ENCODE measurements at places on chromosomes 5 and 9.

DNA sequence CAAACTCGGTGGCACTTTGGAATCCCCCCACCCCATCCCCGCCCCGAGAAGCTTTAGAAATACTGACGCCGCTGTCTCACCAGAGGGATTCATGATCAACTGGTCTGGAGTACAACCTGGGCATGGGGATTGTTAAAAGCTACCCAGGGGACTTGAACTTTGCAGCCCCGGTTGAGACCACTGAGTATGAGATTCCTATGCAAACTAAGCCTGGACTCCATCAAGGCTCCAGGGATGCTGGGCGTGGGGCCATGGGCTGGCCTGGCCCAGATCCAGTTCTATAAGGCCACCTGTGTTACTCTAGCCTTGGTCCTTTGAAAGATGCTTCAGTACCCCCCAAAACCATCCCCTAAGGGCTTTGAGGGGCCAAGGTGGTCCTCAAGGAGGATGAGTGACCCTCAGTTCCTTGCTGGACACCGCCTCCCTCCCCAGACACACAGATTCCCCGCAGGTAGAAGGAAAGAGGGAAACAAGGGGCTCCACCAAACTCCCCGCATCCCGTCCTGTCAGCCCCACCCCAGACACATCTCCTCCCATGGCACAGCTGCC is 68.5 kb downstream of the MRPL36 start:
- no peak for DNase-seq

- no peak for DNase-seq
Measured at GRCh38 chr5:141430332-141431113, at the start of gene PCDHGA12. Gene PCDHGA12, plus strand, starts transcription at chr5:141430507. Its CDS starts 253 bp downstream, at chr5:141430760.

- DNase-seq = no peak
Measured at GRCh38 chr5:132797651-132798050, 15.5 kb upstream of the SOWAHA start.

- DNase-seq = no peak
Measured at GRCh38 chr5:152116934-152117333, 192.3 kb upstream of the GLRA1 start.

DNA sequence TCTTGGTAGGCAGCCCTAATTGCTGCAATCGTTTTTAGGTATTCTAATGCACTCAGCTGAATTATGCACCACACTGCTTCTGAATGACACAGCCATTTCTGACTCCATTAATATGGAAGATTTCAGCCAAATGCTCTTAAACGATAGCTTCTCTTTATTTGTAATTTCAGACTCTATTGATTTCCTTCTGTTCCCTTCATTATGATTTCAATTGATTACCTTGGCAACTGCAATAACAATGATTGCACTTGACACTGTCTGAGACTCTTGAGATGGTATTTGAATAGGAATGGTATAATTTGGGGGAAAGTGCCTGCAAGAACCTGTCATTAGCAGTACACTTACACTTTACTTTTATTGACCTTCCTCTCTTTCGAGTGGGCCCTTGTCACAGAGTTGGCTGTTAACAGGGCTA is 296.1 kb upstream of the DMAC1 start:
- DNase-seq = no peak

DNA sequence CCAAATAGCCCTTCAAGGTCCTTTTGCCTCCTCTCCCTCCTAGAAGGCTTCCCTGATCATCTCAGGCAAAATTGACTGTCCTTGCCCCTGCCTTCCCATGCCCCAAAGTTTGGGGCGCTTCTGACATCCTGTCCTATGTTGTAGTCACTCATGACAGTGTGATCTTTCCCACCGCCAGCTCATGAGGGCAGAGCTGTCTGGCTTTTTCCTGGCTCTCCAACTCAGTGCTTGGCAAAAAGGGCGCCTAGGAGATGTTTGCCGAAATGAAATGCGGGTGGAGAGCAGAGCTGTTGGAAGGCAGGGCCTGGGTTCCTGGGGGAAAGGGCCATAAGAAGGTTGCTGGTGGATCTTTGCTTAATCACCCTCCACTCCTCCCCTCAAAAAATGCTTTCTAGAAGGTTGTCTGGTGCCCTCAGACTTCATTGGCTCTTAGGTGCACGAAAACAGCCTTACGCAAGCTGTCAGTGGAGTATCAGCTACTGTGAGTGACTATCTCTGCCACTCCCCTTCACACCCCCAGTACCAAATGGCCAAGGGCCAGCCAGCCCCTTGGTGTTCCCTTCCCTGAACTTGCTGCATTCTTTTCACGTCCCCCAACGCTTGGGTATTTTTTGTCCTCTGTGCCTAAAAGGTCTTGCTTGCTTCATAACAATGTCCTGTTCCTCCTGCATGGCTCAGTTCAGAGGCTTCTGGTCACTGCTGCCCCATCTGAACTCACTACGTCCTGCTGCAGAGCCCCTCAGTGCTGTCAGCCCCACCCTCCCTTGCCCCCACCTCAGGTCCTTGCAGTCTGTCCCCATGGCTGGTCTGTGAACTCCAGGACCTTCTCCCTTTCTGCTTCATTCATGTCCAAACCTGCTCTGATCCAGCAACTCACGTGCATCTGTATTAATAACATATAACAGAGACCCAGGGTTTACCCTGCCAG is 2.6 kb upstream of the SLC25A51 start:
- no peak for DNase-seq

GRCh38 chr5:135393229-135393628 is 5.8 kb downstream of the MACROH2A1 start:
- no peak for DNase-seq

- no peak for DNase-seq
Measured at GRCh38 chr5:23367874-23368273, 139.5 kb upstream of the PRDM9 start.

GRCh38 chr5:42689391-42689790 is 67.2 kb upstream of the CCDC152 start:
- no peak for DNase-seq

- no peak for DNase-seq
Measured at GRCh38 chr5:161263191-161263590, 283.3 kb downstream of the GABRB2 start.

DNA sequence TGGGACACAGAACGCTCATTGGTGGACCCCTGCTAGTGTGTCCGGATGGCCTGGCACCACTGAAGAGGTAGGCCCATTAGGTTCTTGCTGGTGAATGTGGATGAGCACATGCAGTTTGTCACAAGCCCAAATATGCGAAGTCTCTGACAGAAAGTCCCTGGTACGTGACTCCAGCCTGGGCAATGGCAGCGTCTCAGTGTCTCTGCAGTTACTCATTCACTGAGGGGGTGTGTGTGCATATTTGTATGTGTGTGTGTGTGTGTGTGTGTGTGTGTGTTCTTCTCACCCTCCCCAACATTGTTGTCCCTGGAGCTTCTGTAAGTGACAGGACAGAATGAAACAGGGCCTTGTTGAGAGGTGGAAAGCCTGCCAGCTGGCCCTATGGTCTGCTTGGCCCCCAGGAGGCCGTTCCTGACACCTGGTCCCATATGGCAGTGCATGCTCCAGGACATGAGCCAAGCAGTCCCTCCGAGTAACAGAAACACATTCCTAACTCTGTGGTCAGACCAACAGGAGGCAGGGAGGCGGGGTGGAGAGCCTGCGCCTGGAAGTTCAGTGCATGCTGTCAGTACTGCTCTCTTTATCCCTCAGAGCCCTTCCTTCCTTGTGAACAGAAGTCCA is 169.9 kb downstream of the SLC28A3 start:
- peak; percentile 87 for DNase-seq

DNA sequence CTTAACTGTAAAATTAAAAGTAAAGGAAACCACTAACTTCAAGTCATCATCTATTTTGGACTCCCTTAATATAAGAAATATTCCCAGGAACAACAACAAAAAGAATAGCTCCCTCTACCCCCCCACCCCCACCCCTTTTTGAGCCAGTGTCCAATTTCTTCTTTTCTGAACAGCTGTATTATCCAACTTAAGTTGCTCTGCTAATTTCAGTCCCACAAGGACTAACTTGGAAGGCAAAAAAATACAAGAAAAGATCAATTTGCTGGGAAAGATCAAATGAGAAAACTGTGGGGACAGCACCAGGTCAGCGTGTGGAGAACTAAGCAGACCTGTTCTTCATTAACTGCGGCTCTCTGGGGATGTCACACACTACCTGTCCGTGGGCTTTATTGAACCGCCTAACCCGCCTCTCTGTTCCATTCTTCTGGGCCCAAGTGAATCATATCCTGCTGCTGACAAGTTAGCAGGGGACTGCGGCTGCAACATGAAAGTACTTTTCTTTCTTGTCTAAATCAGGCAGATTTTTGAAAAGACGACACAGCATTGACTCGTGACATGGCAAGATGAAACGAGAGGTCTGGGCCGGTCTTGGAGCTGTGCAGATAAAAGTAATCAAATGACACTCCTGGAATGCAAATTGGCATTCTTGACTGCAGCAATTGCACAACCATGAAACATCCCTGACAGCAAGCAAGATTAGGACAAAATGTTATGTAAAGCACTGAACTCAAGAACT is 2.7 kb downstream of the BNC2 start:
- DNase-seq = peak; percentile 11

GRCh38 chr9:20701060-20701459 is 17.0 kb downstream of the FOCAD start:
- DNase-seq = no peak

- no peak for DNase-seq
Measured at GRCh38 chr5:119515192-119515591, 62.9 kb downstream of the HSD17B4 start.

GRCh38 chr9:8653111-8653510 is 853.5 kb upstream of the DMAC1 start:
- DNase-seq = no peak

DNA sequence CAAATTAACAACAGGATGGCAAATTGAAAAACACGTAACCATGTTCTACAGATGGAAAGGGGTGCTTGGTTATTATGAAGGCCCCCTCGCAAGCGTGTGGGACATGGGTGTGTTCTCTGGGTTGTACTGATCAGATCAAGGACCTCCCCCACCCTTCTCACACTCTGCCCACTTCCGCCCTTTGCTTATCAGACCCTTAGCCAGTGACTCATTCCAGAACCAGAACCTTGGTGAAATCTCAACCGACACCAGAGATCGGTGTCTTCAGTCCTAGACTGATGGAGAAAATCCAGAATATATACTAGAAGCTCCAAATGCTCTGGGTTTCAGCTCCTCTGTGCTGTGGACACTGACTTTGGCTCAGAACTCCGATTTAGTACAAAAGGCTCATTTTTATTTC is 64.9 kb downstream of the PTTG1 start:
- DNase-seq = no peak

DNA sequence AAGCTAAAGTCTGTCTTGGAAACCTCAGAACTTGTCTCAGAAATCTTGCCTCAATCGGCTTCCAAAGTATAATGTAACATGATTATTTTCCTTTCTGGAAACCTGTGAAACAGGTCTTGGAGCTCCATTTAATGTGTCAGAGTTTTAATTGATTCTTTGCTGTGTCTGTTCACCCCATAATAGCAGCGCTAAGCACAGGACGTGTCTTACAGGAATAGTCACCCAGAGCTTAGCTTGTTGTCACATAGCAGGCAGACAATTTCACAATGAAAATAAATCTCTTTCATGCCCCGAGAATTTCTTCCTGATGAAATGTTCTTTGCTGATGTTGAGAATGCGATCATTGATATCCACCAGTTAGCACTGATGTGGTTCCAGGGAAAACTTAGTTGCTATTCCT is 40.2 kb upstream of the PTPN3 start:
- no peak for DNase-seq

DNA sequence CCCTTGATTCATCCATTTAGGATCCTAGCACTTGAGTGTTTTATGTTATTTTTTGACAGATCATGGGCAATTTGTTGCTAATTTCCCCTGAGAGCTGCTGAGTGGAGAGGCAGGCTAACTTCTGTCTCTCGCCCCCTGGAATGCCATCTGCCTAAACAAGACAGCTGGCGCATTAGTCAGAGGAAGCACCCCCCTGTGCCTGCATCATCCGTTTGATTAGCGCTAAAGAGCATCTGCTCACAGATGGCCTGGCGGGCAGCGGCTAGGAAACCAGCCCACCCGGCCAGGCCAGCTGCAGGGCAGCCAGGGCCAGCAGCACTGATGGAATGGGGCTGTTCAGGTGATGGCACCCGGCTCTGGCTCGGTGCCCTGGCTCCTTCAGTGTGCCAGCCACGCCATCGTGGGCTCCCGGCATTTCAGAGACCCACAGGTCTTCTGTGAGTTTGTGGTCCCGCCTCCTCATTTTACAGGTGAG is 22.9 kb upstream of the ASS1 start:
- no peak for DNase-seq

DNA sequence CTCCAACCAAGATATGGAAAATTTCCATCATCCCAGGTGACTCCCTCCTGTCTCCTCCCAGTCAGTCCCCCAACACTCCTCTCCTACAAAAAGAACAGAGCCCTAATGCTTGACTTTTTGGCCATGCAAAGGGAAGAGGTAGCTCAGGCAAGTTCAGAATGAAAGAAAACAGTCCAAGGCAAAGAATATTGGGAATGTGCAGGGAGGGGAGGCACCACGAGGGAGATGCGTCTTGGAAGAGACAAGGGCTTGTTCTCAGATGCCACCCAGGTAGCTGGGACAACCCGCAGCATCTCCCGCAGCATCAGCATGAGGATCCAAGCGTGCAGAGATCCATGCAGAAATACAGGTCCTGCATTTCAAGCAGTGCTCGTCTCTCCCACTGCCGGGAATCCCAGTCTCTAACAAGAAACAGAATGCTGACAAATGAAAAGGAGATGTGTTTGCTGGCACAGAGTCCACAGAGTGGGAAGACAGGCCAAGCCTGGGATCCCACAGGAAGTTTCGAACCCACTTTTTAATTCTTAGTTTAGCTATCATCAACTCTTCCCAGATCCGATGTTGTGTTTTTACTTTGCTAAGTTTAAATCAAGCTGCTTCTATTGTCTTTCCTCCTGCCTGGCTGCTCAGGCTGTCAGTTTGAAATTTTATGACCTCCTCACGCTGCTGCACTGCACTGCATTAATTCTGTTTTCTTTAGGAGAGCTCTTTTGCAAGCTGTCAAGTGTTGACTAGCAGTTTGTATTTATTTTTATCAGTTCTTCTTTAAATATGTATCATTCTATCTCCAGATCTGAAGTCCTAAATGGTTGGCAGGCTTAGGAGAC is 86.8 kb upstream of the OSMR start:
- DNase-seq = no peak

GRCh38 chr5:132673488-132673887 is 301 bp upstream of the IL4 start:
- no peak for DNase-seq

DNA sequence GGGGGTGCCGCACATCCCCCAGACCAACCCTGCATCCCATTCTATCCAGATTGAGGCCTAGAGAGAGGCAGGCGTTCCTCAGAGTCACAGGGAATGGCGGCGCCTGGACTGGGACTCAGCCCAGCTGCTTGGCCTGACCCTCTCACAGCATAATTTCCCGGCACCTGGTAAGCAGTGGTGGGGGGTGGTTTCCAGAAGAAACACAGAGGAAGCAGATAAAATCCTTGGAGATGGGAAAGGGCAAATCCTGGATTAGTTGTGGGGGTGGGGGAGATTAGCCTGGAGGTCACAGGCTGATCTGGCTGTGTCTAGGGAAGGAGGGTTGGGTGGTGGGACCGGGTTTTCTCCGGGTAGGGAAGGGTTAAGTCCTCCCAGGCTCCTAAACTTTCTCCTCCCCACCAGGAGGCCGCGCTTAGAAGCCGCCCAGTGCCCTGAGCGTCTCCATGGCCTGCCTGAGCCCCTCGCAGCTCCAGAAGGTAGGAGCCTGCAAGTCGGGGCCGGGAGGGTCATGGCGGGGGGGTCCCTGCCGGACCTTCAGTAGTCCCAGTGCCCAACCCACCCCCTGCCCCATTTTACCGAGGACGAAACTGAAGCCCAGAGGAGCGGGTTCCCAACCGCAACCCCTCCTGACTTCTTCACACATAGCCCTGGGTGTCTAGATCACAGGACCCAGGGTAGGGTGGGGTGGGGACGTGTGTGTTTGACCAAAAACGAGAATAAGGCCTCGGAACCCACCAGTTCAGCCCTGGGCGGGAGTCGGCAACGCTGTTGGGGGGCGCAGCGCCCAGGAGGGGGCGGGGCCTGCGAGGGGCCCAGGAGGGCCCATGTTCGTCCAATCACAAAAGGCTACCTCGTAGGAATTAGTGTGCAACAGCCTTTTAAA is 1.3 kb downstream of the PHYHD1 start:
- no peak for DNase-seq

Data from SW480 (cell line).